GM06990 (cell line): ENCODE measurements at places on chromosomes 2 and 18.
A peak's percentile ranks its signal among the peaks of the same experiment; 100 is the strongest.

DNA sequence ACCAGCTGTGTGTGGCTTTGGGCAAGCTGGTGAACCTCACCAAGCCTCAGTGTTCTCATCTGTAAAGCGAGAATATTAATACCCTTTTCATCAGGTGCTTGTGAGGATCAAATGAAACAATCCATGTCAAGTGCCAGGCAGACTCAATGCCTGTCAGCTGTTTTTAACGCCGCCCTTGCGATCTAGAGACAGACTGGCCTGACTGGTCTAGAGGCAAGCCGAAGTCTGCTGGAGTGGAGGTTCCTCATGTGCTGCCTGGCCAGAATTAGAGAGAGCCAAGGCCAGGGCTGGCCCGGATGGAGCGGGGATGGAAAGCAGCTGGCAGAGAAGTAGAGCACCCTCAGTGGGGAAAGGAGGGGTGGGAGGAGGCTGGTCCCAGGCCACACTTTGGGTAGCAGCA is 74.5 kb upstream of the B3GNT7 start:
- DNase-seq = no peak

DNA sequence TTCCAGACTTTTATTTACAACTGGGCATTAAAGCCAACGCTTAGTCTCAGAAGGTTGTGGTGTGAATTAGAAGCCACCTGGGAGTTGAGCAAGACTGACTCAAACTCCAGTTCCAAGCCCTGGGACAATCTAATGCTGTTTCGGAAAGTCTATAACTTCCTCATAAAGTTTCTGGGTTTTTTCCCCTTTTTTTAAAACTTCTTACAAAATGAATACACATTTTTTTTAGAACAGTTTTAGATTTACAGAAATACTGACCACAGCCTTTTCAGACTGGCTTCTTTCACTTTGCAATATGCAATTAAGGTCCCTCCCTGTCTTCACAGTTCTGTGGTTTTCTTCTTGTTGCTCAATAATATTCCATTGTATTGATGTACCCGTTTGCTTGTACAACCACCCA is 115.9 kb upstream of the TWIST2 start:
- no peak for DNase-seq

- no peak for DNase-seq
Observed at GRCh38 chr2:167136879-167137596, 248.8 kb downstream of the XIRP2 start.

DNA sequence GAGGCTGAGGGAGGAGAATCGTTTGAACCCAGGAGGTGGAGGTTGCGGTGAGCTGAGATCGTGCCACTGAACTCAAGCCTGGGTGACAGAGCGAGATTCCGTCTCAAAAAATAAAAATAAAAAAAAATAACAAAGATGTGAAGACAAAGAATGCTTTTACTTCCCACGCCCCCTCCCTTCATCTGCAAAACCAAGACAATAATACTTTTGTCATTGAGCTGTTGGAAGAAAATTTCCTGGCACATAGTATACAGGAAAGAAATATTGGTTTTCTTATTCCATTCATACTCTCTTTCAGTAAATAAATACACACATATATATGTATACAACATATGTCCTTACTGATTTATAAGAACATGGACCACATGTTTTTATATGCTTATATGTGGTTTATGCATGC is 12.2 kb downstream of the GREB1 start:
- DNase-seq = no peak

DNA sequence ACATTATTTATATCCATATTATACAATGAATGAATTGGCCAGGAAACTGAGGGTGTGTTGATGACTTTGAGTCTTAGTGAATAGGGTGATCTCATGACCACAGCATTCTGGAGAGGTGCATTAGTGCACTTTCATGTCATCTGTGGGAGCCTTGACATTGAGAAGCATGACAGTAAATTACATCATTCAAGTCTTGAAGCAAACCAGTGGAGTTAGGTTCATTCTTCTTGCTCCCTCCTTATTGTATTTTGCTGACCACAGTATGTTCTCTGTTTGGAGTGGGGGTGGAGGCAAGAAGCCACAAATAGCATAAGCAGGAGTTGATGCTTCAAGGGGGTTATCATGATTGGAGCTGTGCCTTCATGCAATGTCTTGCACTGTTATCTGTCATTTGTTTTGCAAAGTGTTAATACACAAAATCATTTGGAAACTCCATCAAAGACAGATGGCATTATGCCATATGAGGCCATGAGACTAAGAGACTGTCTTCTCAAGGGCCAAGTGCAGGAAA is 680.2 kb downstream of the NYAP2 start:
- DNase-seq = no peak

DNA sequence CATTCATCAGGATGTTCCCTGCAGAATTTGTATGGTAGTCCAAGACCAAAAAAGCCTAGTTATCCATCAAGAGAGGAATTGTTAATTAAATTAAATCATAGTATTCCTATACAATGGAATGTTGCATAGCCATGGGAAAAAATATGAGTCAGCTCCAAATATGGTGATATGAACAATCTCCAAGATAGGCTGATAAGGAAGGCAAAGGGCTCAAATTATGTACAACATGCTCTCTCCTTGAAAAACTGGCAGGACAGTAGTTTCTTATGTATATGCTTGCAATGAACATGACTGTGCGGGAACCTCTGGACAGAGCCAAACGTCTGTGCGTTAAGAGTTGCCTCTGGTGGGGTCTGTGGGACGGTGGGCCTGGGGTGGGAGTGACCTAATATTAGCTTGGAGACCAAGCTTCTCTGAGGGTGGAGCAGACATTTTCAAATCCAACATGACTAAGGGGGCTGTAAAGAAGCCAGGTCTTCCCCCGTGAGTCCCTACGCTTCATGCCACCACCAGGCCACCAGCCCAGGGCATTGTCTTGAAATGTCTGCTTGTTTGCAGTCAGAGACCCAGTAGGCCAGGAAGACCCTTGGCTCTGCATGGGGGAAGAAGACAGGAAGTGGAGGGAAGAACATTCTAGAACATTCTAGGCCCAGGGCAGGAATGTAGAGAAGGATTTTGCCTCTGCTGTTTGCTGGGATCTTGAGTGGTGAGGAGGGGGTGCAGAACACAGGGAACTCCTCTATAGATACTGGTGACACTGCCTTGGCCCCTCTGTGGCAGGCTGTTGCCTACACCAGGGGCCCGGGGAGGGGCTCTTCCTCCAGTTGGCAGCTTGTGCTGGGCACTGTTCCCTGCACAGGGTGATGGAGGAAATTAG is 244.0 kb upstream of the HS6ST1 start:
- DNase-seq = no peak

DNA sequence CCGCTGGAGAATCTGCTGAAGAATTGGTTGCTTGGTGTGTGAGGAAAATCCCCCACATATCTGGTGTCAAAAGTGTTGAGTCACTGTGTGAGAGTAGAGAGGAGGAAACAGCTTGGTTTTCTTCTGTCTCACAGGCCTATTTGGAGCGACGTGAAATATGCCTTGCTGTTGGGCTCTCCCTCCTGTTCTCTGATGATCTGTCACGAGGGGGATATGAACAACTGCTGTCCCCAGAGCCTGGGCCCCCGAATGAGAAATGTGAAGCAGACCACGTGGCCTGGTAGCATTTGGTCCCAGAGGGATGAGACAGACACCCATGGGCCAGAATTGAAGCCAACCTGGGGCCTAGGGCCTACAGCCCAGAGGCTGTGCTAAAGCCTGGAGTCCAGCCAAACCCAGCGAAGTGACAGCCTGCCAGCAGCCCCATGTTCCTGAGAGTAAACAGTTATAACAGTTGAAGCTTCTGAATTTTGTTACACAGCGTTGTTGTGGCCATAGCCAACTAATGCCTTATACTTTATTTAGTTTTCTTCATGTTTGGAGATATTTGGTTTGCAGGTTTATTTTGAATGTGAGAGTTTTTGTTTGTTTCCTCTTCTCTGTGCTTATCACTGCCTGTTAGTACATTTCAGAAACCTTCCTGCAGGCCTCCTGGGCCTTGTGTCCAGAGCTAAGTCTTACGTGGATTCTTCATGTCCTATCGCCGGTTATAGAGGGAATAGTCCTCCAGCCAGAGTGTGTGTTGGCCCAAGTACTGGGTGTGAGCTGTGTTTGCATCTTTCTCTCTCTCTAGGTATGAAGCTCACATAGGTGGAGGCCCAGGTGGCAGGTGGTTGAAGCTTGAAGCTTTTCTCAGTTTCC is 18.7 kb upstream of the COLEC12 start:
- DNase-seq = peak; percentile 49

- DNase-seq = no peak
Observed at GRCh38 chr2:136377423-136378382, 259.8 kb upstream of the CXCR4 start.

- DNase-seq = peak; percentile 83
Observed at GRCh38 chr2:171574149-171574795, 52.0 kb downstream of the CYBRD1 start.

- DNase-seq = no peak
Observed at GRCh38 chr2:227402959-227403358, 15.2 kb upstream of the SCYGR1 start.

DNA sequence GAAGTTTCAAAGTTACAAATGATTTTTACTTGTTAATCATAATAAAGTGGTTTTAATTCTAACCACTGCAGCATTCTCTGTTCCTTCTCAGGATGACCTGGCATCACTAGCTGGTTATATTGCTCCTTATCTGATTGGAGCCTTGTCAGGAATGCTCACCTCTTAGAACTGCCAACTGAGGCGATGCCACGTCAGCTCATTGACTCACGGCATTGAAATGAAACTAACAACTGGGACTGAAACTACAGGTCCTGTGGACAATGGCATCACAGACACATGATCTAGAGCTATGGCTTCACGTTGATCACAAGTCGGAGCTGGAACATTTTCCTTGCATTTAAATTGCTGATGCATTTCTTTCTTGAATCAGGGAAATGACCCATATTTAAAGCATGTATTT is 54.9 kb upstream of the MAP2 start:
- no peak for DNase-seq

GRCh38 chr2:103448495-103448894 is 686.7 kb downstream of the TMEM182 start:
- no peak for DNase-seq

DNA sequence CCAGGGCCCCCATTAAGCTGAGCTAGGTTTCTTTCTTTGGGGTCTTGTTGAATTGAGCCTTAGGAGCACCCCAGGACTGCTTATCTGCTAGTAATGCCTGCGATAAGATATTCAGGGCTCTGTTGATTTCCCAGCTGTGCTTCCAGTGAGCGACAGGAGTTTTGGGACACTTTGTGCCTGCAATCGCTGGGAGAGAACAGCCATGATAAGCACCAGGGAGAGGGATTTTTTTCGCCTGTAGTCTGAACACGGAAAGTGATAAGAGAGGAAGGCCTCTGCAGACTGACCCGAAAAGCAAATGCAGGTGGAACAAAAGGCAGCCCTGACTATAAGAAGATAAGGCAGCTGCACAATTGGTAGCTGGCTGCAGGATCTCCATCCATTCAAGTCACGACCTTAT is 244.3 kb downstream of the CNTNAP5 start:
- no peak for DNase-seq

DNA sequence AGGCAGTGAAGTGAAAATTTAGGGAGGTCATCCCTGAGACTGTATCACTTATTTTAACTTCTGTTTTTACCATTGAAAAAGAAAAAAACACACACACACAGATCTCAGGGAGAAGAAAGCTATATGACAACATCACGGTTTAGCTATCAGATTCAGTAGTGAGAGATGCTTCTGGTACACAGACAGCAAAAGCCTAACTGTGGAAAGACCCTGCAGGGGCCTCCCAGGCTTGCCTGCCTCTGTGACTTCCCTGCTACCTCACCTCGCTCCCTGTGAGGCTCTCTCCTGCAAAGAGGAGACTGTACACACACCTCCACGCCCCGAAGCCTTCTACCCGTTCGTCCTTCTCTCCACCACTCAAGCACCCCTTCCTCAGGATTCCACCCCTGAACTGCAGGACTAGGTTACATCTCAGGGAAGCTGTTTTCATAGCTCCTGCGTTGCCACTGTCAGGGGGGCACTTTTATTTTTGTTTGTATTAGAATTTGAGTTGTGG is 86.3 kb downstream of the EPB41L3 start:
- DNase-seq = no peak

GRCh38 chr2:103781313-103781712 is 1019.5 kb downstream of the TMEM182 start:
- no peak for DNase-seq

GRCh38 chr18:23460285-23461273 is 7.5 kb downstream of the RIOK3 start:
- no peak for DNase-seq

GRCh38 chr2:230661072-230661957 is 51.3 kb upstream of the CAB39 start:
- peak; percentile 77 for DNase-seq

- no peak for DNase-seq
Observed at GRCh38 chr2:119282996-119283511, 59.4 kb downstream of the STEAP3 start.

DNA sequence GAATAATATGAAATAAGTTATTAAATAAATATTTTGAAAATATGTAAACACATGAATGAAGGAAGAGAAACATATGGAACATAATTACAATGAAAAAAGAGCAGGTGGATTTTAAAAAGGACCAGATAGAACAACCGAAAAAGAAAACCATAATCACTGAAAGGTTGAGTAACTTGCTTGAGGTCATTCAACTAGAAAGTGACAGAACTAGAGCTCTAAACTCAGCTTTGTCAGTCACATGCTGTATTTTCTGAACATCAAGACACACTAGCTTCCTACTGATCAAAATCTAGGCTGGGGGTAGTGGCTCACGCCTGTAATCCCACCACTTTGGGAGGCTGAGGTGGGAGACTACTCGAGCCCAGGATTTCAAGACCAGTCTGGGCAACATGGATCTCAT is 30.0 kb upstream of the ITGAV start:
- DNase-seq = peak; percentile 21

DNA sequence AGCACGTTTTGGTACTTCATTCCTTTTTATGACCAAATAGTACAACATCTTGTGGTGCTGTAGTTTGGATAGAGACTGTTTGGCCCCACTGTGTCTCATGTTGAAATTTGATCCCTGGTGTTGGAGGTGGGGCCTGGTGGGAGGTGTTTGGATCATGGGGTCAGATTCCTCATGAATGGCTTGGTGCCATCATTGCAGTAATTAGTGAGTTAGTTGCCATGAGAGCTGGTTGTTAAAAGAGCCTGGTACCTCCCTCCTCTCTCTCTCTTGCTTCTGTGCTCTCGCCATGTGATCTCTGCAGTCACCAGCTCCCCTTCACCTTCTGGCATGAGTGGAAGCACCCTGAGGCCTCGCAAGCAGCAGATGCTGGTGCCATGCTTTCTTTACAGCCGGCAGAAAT is 50.9 kb downstream of the NCAPH start:
- DNase-seq = no peak

GRCh38 chr18:63168287-63168686 is 151.3 kb downstream of the BCL2 start:
- no peak for DNase-seq

DNA sequence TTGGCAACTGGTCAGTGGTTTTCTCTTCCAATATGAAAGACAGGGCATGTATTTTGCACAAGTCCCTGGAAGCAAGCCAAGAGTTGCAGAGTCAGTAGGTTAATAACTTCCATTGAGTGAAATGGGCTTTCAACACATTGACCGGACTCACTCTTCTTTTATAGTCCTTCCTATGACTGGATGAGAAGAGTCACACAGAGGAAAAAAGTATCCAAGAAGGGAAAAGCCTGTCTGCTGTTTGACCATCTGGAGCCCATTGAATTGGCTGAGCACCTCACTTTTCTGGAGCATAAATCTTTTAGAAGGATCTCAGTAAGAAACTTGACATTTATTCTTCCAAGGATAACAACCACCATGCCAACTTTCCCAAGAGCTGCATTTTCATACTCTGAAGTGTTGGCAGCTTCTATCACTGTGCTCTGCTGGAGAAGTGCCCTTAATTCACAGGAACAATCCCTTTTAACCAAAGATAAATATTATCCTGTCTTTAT is 45.4 kb downstream of the RASGRP3 start:
- DNase-seq = no peak

- DNase-seq = no peak
Observed at GRCh38 chr2:221095356-221095755, 476.7 kb downstream of the EPHA4 start.
